Stomach (tissue), 19 donors: ENCODE measurements at places on chromosomes 3 and 15. TPM values are rescaled to one million over a fixed set of nuclear protein-coding genes. Genes with fewer than 3 reads are reported as not detected.

DNA sequence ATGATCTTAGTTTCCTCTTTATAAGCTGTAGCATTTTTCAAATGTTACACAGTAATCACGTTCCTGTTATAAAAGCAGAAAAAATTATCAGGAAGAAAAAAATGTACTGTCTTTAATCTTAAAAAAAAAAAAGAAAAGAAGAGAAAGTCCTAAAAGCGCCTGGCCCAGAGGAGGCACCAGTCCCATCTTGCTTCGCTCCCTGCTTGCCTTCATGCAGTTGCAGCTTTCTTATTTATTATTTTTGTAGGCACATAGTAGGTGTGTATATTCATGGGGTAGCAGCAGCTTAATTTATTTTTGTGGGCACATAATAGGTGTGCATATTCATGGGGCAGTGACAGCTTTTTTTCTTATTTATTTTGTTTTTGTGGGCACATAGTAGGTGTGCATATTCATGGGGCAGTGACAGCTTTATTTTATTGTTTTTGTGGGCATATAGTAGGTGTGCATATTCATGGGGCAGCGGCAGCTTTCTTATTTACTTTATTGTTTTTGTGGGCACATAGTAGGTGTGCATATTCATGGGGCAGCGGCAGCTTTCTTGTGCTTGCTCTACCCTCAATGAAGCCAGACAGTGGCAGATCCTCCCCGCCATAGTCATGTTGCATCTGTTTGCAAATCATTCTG, 5.5 kb upstream of the EHD4 start:
- H3K27ac ChIP-seq: no peak overlapping the region
- DNase-seq: no peak
- H3K27me3 ChIP-seq: no peaks in the 10 kb centered on the region
- no peak overlapping the region for H3K4me3 ChIP-seq

DNA sequence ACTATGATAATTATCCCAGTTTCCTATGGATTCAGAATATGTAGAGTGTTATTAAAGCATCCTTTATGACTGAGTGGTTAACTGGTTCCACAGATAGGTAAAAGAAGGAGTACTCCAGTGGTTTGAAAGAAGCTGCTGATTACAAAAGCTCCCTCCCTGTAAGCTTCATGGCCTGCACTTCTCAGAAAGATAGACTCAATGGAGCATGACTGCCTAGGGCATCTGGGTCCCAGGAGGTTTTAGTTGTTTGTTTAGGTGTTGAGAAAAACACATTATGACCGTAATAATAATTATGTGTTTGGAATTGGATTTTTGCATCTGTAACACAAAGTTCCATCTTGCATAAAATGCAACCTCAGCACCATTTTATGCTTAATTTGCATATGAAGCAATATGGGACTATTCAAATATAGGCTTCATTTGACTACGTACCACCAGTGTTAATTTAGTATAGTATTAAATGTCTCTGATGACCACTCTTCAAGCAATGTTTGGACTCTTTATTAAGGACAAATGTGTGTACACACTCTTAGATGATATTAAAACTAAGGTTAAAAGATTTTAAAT, 121.1 kb downstream of the ROBO2 start:
- no peaks in the 10 kb centered on the region for H3K36me3 ChIP-seq
- H3K27ac ChIP-seq: no peak overlapping the region
- no peaks in the 10 kb centered on the region for H3K4me1 ChIP-seq
- no peaks in the 10 kb centered on the region for H3K27me3 ChIP-seq
- no peak overlapping the region for H3K4me3 ChIP-seq

GRCh38 chr3:192253138-192253887, 474.0 kb downstream of the FGF12 start:
- no peak overlapping the region for H3K27ac ChIP-seq
- no peak overlapping the region for H3K4me3 ChIP-seq
- no peaks in the 10 kb centered on the region for H3K27me3 ChIP-seq
- peak; percentile 6 for DNase-seq
- H3K4me1 ChIP-seq: no peaks in the 10 kb centered on the region

GRCh38 chr3:87973906-87974305, 84.9 kb downstream of the CGGBP1 start:
- H3K4me3 ChIP-seq: no peak overlapping the region
- H3K36me3 ChIP-seq: no peaks in the 10 kb centered on the region
- no peaks in the 10 kb centered on the region for H3K27me3 ChIP-seq
- H3K4me1 ChIP-seq: no peaks in the 10 kb centered on the region

DNA sequence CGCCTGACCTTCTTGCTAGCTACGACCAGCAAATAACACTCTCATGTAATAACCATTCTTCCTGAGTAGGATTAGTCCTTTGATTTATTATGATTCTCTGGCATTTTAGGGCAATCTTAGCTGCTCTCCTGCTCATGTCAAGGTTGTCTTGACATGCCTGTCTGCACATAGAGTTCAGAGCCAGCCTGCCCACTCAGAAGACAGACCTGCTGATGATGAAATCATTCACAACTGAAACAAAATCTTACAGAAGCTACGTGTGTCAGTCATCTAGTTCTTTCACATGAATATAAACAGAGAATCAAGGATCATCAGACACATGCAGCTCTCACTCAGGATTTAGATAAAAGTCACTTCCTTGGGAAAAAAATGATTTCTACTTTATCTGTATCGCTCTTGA, 173.6 kb upstream of the LYSMD4 start:
- no peak overlapping the region for H3K27ac ChIP-seq
- no peak overlapping the region for H3K4me3 ChIP-seq
- DNase-seq: no peak

GRCh38 chr15:83105440-83105839, 2.0 kb upstream of the TM6SF1 start:
- no peaks in the 10 kb centered on the region for H3K36me3 ChIP-seq
- H3K27ac ChIP-seq: no peak overlapping the region
- no peak overlapping the region for H3K4me3 ChIP-seq
- peaks cover 34% of the 10 kb centered on the region for H3K4me1 ChIP-seq

- H3K27ac ChIP-seq: no peak overlapping the region
- no peak for DNase-seq
- H3K27me3 ChIP-seq: no peaks in the 10 kb centered on the region
- peaks cover 9% of the 10 kb centered on the region for H3K4me1 ChIP-seq
- H3K4me3 ChIP-seq: no peak overlapping the region
- H3K36me3 ChIP-seq: peaks cover 55% of the 10 kb centered on the region
Measured at GRCh38 chr15:59052915-59053407, 52.0 kb upstream of the CCNB2 start.

- H3K27ac ChIP-seq: no peak overlapping the region
- peaks cover 27% of the 10 kb centered on the region for H3K36me3 ChIP-seq
- H3K4me3 ChIP-seq: no peak overlapping the region
- no peak for DNase-seq
Measured at GRCh38 chr3:141971571-141971970, 95.1 kb downstream of the ATP1B3 start.

DNA sequence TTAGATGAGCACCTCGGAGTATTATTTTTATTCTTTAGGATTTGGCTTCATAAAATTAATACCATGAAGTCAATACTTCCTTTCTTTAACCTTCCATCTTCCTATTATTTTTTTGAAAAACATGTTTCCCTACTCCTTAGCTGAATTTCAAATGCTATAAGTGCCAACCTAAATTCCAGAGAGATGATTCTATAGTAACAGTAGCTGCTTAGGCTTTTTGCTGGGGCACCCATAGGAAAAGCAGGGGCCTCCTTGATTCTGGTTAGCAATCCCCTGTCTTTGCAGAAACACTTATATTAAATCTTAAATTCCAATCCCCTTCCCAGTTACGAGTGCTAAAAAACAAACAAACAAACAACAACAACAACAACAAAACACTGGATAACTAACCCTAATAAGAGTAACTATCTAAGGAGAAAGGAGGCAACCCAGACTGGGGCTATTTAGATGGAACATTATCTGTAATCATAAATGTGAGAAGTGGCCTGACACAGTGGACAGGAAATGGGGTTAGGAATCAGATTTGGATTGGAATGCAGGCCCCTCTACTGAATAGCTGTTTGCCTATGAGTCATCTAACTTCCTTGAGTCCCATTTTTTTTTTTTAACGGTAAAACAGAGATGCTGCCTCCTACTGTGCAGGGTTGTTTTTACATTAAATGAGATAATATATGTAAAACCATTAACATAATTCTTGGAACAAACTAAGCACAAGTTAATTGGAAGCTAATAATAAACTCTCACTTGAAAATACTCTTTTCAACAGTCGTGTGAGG, 148.1 kb downstream of the WDR72 start:
- DNase-seq: no peak
- no peaks in the 10 kb centered on the region for H3K27me3 ChIP-seq
- H3K36me3 ChIP-seq: no peaks in the 10 kb centered on the region
- H3K27ac ChIP-seq: no peak overlapping the region
- H3K4me1 ChIP-seq: no peaks in the 10 kb centered on the region

DNA sequence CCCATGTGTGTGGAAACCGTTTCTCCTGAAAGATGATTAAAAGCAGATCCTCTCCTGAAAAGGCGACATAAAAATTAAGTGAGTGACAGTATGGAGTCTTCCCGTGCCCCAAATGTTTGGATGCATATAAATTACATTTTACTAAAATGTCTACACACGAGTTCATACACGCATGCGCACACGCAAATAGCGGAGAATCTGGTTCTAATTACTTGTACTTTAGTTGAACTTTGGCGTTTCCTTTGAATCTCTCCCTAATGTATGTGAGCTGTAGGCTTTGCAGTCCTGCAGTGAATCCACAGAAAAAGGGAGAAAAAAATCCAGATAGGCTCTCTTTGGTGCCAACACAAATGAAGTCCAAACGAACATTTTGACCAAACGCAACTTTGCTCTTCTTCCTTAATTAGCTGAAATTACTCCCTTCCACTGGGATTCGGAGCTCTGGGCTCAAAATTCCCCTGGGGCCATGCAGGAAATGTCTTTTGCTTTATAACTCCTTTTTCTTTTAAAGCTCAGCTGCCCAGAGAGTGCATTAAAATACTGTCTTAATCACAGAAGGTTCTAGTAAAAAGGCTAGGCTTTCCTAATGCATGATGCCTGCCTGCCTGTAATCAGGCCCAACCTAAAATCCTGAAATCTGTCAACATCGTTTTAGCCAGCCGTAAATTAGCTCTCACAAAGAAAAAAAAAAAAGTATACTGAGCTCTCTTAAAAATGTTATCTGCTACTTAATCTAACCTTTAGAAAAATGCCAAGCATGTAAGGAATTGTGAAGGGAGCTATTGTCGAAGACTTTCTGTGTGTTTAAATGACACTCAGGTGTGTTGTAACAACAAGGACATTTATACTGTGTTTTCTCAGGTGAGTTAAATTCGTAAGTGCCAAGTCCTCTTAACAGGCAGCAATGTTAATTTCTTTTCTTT, 26.2 kb downstream of the RARB start:
- no peaks in the 10 kb centered on the region for H3K27me3 ChIP-seq
- peak overlapping the region; percentile 35 for H3K27ac ChIP-seq
- H3K36me3 ChIP-seq: no peaks in the 10 kb centered on the region
- peak; percentile 73 for DNase-seq

ANKRD63 gene
- not detected for total RNA-seq

CPLX3 gene
- 57.8 TPM for total RNA-seq
